ENCODE measurements at places on chromosomes 5 and 9.

GRCh38 chr5:157993986-157994691 lies 135.2 kb upstream of the CLINT1 start:
- no peak for DNase-seq

GRCh38 chr5:76525956-76526355 lies 97.2 kb downstream of the F2RL2 start:
- no peak for DNase-seq

- no peak for DNase-seq
Observed at GRCh38 chr5:31993165-31993961, 180.8 kb downstream of the GOLPH3 start.

- DNase-seq, result no peak
Observed at GRCh38 chr9:116895961-116896360, 208.9 kb downstream of the TRIM32 start.

DNA sequence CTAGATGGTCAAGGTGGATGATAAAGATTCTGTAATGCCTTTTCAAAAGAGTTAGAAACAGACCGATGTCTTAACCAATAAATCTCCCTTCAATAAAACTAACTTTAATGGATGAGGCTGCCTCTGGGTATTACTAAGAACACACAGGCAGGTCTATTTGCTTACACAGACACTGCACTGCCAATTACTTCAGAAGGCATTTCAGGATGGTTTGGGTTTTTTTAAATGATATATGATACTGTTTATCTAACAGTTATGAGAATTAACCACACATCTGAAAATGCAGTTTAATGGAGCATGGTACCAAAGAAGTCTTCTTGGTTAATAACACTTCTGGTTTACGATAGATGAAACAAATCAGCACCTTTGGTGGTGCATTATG lies 367.9 kb upstream of the GRAMD2B start:
- DNase-seq, result no peak

- no peak for DNase-seq
Observed at GRCh38 chr5:36552651-36553393, 53.6 kb upstream of the SLC1A3 start.

GRCh38 chr5:135538261-135538660 lies 2.5 kb upstream of the NEUROG1 start:
- no peak for DNase-seq

DNA sequence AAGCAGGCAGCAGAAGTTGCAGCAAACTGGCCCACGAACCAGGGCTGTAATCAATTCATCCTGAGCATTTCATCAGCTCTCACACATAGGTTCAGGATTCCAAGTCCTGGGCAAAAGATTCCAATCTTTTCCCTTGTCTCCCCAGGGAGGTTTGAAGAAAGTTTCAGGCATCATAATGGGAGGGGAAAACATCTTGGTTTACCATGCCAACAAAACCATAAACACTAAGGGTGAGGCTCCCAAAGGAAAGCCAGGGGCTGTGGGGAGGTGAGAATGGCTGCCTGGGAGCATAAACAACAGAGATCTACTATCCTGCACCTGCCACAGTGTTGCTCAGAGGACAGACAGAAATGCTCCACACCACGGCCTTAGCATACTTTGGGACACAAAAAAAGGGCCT lies 94.6 kb downstream of the SH3TC2 start:
- DNase-seq, result no peak

DNA sequence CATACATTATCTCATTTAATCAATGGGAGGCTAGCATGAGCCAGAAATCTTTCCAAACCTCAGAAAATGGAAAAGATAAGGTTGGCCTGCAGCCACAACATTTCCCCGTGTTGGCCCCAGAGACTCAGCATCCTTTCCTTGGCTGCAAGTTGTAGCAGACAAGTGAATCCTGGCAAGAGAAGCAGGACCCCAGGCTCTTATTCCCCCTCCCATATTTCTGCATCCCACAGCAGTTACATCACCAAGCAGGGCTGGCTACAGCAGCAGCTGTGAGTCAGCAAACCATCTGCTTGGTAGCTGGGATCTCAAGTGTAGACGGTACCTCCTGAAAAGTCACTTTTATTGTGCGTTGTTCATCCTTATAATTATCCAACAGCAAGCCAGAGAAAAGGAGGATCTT lies 212.4 kb downstream of the GNA14 start:
- DNase-seq, result no peak

DNA sequence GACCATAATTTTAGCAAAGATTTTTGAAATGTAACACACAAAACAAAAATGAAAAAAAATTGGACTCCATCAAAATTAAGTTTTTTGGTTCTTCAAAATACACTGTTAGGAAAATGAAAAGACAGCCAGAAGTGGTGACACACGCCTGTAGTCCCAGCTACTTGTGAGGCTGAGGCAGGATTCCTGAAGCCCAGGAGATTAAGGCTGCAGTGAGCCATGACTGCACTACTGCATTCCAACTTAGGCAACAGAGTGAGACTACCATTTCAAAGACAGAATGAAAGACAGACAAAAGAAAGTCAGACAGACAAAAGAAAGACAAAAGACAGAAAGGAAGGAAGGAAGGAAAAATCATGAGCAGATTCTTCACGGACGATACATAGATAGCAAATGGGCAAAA lies 7.5 kb downstream of the DIAPH1 start:
- no peak for DNase-seq

DNA sequence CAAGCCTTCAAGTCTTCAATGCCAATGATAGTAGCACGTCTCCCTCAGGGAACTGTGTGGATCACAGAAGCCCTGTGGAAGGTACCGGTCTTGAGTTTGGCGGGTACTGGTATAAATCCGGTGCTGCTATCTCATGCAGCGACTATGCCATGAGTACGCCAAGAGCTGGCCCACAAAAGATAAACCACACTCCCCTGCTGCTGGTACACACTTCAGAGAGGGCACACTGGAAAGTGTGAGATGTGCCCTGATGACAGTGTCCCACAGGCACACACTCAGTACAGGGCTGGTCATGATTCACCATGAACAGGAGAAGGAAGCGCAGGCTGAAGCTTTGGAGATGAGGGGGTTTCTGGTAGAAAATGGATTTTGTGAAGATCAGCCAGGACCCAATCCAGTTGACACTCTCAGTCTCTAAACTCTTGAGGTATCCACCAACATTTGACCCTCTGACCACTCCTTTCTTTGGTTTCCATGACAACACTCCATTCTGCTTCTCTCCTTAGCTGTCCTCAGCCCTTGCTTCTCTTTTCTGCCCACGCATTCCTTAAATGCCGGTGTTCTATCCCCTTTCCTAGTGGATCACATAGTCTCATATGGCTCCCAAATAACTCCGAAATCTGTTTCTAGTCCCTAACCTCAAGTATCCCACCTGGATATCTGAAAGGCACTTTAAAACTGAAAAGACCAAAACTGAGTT lies 5.1 kb downstream of the AMACR start:
- DNase-seq, result no peak

Measured in activated CD8-positive, alpha-beta memory T cell treated with anti-CD3 and anti-CD28 coated beads for 1 hour (primary cell).